NCI-H187 treated with DMSO at 0.1 percent for 48 hours (cell line): ENCODE measurements at places on chromosomes 7 and 10.

GRCh38 chr10:97726636-97727178, 10.2 kb upstream of the ZFYVE27 start:
- DNase-seq: no peak

- DNase-seq: no peak
Observed at GRCh38 chr10:125035588-125036295, 93.8 kb downstream of the ZRANB1 start.

GRCh38 chr7:351681-352480, 61.9 kb downstream of the FOXL3 start:
- DNase-seq: no peak

DNA sequence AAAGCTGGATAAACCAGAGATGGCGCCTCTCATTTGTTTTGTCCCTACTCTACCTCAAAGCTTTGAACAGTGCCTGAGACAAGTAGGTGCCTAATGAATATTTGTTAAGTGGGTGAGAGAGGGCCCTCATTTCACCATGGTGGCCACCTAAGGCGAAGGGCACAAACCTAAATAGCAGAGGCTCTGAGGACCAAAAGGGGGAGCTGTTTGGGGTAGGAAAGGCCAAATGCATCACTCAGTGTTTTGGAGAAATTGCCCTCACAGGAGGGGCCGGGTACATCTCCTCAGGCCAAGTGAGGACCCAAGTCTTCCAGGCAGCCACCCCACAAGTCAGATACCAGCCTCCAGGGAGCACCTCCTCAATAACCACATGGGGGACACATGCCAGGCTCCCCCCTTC, 14.0 kb downstream of the IMPDH1 start:
- DNase-seq: no peak

DNA sequence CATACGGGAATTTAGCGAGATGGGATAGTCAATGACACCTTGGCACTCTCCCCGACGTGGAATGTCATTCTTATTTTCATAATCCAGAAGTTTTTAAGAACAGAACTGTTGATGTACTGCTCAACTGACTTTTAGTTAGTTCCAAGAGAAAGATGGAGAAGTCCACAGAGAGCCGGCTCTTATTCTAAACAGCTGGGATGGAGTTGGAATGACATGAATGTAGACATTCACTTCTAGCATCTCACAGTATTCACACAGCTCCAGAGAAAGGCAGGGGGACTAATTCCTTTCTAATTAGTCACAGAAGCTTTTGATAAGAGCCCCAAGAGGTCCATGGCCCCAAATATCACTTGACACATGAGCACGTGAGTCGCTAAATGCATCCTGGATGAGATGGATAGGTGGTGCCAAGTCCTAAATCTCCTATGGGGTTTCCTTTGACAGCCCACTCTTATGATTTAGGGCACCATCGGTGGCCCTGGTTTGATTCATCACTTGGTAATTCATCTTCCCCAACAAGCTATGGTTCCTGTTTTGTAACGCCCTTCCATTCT, 420.3 kb upstream of the AUTS2 start:
- DNase-seq: no peak

GRCh38 chr7:92707435-92707834, 117.2 kb upstream of the FAM133B start:
- no peak for DNase-seq

- peak; percentile 14 for DNase-seq
Observed at GRCh38 chr10:96511044-96511945, 2.4 kb downstream of the TLL2 start.

DNA sequence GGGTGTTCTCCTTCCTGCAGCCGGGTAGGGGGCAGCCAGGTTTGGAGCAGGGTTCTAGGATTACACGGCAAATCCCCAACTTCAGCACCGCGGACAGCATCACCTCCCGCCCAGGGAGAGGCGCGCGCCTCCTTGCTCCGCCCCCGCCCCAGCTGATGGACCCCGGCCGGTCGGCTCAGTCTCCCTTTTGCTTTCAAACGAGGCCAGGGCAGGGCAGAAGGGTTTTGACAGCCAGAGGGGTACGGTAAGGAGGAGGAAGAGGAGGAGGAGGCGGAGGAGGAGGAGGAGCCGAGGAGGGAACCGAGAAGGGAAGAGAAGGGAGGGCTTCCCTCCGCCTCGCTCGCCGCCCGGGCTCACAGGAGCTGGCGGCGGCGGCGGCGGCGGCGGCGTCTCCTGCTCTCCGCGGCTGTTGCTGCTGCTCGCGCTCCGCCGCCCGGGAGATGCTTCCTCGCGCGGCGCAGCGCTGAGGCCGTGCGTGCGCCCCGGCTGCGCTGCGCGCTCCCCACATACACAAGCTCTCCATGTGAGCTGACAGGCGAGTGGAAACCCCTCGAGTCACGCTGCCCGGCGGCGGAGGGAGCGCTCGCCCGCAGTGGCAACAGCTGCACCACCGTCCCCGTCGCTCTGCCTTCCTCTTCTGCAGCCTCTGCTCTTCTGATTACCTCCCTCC, 615 bp upstream of the CNTNAP2 start:
- no peak for DNase-seq

DNA sequence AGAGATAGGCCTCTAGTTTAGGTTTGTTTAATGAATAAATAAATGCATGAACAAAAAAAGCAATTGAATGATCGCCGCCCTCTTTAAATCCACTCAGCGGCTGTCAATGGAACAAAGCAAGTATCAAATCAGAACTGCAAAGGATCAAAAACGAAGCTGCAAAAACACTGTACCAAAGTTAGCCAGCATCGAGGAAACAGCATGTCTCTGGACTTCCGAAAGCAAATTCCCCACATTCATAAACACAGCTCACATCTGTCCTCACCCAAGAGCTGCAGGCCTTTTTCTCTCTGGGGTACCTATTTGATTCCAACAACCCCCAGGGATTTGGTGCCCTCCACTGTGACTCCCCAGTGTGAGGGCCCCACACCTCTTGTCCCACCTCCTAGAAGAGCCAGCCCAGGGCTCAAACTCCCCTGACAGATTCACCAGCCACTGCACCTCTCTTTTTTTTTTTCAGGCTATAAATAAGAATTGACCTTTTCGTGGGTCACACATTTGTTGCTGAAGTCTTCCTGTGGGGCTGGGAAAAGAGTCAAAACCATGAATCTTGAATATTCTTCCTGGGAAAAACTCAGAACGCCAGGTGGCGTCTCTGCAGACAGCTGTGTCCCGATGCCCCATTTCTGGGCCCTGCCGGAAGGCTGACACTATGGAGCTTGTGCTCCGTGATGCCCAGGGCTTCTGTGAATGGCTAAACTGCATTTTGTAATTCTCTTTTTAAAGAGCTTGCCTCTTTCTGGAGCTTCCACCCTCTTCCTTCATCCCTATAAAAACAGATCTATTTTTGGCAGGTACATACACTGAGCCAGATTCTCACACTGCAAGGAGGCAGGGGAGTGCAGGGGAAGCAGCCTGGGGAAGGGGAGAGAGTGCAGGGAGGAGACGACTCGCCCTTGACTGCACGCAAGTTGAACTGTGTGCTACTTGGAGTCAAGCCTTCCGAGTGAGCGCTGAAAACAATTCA, 51.7 kb downstream of the HSPA12A start:
- DNase-seq: no peak

DNA sequence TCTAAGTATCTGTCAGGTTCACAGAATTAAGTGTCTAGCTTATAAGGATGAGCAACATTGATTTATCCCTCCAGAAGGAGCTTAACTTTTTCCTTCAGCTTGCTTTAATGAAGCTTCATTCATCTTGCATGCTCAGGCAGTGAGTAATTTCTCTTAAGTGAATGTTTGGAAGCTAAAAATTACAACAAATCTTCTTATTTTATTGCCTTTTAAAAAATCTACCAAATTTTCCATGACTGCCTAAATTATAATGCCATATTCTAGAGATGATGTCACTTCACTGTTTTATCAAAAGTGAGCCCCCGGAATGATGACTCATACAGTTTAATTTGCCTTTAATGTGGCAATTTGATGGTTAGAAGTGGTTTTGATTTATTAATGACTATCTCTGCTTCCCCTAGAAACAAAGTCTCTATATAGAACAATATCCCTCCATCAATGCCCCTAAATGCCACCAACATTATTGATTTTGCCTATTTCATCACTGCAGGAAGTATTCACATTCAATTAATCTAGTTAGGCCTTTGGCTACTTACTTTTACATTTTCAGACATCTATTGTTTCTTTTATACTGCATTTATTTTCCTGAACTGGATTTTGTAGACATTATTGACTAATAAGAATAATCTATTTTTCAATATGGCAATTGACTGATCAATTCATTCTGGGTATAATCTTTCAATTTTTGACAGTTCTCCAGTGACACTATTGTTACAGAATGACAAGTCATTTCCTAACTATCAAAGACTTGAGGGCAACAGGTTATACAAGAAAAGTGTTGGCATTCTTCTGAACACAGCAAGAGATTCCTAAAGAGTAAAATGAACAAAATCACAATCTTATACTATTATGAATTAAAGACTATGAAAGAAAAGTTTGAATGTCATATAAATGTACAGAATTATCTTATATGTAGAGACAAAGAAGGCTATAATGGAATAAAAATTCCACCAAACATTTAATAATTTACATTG, 139.3 kb upstream of the ODAD2 start:
- DNase-seq: no peak

DNA sequence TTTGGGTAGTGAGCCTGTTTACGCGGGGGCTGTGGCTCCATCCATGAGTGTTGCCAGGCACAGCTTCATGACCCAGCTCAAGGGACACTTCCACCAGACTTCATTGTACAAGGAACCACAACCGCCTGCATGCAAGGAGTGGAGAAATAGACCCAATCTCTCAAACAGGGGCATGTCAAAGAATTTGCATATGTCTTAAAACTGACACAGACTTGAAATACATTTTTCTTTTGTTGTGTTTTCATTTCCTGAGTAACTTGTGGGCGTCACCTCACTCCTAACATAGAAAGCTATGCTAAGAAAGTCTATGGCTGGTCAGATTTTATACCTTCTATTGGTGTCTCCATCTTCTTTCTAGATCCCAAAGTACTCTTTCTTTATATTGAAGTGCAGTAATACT, 266.2 kb upstream of the RNF32 start:
- no peak for DNase-seq

GRCh38 chr7:984361-985126, 1.6 kb downstream of the CYP2W1 start:
- no peak for DNase-seq

- no peak for DNase-seq
Observed at GRCh38 chr10:102384606-102385429, 10.7 kb upstream of the NFKB2 start.

GRCh38 chr10:70615784-70616522, 13.4 kb upstream of the PRF1 start:
- DNase-seq: no peak

- DNase-seq: no peak
Observed at GRCh38 chr7:129591868-129592267, 19.7 kb upstream of the NRF1 start.

DNA sequence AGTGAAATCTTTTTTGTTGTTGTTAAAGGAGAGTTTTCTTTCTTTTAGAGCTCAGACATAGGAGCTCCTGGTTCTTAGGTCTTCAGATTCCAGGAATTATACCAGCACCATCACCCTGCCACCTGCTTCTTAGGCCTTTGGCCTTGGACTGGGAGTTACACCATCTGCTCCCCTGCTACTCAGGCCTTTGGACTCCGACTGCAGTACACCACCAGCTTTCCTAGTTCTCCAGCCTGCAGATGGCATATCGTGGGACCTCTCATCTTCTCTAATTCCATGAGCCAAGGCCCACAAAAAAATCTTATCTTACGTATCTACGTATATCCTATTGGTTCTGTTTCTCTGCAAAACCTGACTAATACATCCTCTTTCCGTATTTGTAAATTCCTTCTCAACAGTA, 5.1 kb upstream of the TACC2 start:
- no peak for DNase-seq

DNA sequence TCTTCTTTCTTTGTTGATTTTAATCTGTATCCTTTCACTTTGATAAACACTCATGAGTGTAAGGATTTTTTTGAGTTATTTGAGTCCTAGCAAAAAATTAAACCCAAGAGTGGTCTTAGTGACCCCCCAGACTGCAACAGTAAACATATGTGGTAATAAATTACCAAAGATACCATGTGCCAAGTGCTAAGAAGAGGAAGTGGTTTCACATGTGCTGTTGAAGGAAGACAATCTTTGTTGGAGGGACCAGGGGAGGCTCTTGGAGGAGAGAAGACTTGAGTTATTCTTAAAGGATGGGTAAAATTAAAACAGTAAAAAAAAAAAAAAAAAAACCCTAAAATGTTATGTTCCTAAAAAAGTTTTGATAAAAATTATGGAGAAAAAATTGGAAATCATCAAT, 150.2 kb downstream of the SEC23IP start:
- DNase-seq: no peak

- no peak for DNase-seq
Observed at GRCh38 chr10:133011882-133012281, 69.5 kb upstream of the CFAP46 start.

DNA sequence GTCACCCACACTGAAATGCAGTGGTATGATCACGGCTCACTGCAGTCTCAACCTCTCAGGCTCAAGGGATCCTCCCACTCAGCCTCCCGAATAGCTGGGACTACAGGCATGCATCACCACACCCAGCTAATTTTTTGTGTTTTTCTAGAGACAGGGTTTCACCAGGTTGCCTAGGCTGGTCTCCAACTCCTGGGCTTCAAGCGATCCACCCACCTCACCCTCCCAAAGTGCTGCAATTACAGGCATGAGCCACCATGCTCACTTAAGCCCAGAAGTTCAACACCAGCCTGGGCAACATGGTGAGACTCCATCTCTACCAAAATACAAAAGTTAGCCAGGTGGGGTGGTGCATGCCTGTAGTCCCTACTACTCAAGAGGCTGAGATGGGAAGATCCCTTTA, 33.5 kb downstream of the GDI2 start:
- no peak for DNase-seq

DNA sequence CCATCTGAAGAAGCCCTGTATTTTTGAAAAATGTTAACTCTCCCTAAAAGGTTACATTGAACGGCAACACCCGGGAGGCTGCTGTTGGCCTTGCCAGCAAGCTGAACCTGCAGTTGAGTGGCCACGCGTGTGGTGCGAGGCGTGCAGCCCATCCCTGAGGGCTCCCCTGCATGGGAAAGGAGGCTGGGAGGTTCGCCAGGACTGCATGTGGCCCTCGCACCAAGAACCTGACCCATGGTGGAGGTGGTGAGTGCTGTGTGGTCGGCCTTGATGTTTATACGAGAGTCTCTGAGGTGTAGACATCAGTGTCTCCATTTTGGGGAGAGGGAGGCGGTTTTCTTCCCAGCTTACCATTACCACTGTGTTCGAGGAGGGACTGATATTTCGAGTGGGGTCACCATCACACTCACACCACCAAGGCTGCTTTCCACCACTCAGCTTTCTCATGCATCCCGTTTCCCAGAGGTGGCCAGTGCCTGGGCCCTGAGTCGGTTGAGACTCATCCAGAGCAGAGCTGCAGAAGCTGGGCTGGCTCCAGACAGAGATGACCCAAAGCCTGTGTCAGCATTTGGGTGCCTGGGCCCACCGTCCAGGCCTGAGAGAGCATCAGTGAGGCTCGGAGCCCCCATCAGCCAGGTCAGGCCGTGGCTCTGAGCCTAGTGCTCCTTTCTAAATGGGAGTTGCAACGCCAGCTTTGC, 222.6 kb downstream of the EBF3 start:
- DNase-seq: no peak

GRCh38 chr10:35329520-35329919, 6.8 kb upstream of the CCNY start:
- no peak for DNase-seq

GRCh38 chr10:108787932-108788331, 1135.4 kb downstream of the XPNPEP1 start:
- DNase-seq: no peak

- no peak for DNase-seq
Observed at GRCh38 chr10:6578795-6579182, 1.3 kb downstream of the PRKCQ start.
